Activated T-cell treated with anti-CD3 and anti-CD28 coated beads, Interleukin-2, amount 50 U/mL, for 1 hour (primary cell): ENCODE measurements at places on chromosomes 7 and 10.

- no peak for DNase-seq
Observed at GRCh38 chr10:65375528-65375927, 1550.3 kb upstream of the LRRTM3 start.

DNA sequence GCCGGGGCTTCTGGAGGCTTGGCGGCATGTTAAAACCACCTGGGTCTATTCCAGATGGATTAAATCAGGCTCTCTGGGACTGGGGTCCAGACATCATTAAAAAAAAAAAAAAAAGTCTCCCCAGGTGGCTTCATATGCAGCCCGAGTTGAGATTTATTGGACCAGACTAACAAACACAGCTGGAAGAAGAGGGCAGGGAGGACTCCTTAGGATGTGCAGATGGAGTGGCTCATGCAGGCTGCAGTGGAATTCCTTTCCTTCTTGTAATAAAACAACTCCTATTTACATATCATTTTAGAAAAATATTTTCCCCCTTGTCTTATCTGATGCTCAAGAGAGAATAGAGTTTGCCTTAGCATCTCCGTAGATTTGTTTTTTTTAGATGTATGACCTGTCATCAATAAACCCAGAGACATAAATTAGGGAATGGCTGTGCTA, 238.1 kb downstream of the CAMK1D start:
- no peak for DNase-seq

- DNase-seq, result peak; percentile 75
Observed at GRCh38 chr10:101095550-101096213, 33.9 kb downstream of the KAZALD1 start.

GRCh38 chr10:124646483-124647352, 97.5 kb downstream of the FAM53B start:
- no peak for DNase-seq
